T-helper 9 cell (primary cell): ENCODE measurements at places on chromosomes 3 and 15.

DNA sequence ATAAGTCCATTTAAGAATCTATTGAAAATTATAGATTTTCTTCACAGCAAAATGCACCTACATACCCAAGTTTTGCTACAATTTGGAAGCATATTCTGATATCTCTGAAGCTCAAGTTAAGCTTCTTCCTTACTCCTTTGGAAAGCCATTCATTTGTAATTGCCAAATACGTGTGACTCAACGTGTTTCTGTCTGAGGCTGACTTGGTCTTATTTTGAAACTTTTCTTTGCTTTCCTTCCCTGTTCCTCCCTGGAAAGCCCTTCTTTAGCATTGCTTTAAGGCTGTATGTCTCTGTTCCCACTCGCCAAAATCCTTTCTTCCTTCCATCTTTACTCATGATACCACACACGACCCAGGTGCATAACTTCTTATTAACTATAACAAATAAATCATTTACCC lies 232.0 kb downstream of the ZBBX start:
- no peak for DNase-seq

GRCh38 chr3:39387411-39387975 lies 4.3 kb downstream of the SLC25A38 start:
- no peak for DNase-seq

- no peak for DNase-seq
These were observed 38.2 kb downstream of the MB21D2 start for GRCh38 chr3:192879346-192880031.

DNA sequence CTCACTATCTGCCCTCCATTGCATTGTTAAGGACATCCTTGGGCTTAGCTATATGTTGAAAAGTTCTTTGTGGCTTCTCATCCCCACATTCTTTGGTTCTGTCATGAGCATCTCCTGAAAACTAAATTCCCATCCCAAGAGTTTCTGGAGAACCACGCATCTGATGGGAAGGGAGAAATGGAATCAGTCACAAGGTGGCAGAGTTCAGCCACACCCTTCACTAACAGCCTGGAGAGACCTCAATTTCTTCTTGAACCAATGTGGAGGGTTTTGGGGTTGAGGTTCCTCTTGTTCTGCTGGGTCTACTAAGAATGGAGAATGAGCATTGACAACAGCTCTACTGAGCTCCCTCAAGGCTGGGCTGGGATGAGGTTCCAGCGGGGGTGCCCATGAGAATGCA lies 15.6 kb upstream of the MAGEL2 start:
- DNase-seq: no peak

- no peak for DNase-seq
These were observed 217.3 kb downstream of the SUCLG2 start for GRCh38 chr3:67437090-67437489.

GRCh38 chr3:195009616-195010015 lies 261.3 kb downstream of the XXYLT1 start:
- DNase-seq: no peak

DNA sequence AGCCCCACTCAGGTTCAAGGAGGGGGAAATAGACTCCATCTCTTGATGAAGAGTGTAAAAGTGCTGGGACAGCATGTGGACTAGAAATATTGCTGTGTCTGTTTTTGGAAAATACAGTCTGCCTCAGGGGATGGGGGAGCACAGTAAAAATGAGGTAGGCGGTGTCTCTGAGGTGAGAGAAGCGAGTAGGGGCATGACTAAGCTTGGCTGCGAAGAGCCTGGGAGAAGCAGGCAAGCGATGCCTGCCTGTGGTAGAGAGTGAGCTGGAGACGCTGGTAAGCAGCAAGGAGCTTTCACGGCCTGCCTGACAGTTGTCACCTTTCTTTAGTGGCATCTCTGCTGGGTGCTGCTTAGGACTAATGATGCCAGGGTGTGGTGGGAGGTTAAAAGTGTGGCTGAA lies 49.0 kb upstream of the DCLK3 start:
- DNase-seq: no peak

GRCh38 chr3:94862703-94863102 lies 799.8 kb downstream of the NSUN3 start:
- no peak for DNase-seq

GRCh38 chr15:94580211-94580885 lies 349.0 kb downstream of the MCTP2 start:
- no peak for DNase-seq

DNA sequence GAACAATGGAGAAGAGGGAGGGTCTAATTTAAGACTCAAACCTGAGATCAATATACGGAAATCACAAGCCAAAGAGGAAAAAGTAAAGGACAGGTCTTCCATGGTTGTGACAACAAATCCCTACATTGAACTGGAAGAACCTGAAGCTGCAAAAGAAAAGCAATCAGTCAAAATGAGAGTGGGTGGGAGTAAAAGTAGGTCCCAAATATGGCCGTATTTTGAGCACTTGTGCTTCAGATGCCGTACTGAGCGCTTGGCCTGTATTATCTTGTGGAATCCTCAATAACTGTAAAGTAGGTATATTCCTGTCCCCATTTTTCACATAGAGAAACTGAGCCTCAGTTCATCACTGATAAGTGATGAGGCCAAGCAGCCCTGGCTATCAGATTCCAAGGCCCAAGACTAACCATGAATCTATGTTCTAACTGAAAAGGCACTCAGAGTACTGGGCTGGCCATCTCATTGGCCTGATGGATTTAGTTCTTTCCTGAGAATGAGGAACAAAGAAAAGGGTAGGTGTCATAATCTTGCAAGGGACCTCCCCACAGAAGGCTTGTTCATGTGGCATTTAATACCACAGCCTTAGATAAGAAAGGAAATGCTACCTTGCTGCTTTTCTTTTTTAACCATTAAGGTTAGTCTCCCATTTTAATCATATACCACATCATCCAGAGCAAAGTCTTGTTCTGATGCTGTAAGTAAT lies 52.5 kb downstream of the LRRN1 start:
- DNase-seq: no peak

- DNase-seq: no peak
These were observed 191.8 kb downstream of the CGGBP1 start for GRCh38 chr3:87867001-87867400.

- DNase-seq: no peak
These were observed 2.5 kb downstream of the ATG7 start for GRCh38 chr3:11274566-11275142.

DNA sequence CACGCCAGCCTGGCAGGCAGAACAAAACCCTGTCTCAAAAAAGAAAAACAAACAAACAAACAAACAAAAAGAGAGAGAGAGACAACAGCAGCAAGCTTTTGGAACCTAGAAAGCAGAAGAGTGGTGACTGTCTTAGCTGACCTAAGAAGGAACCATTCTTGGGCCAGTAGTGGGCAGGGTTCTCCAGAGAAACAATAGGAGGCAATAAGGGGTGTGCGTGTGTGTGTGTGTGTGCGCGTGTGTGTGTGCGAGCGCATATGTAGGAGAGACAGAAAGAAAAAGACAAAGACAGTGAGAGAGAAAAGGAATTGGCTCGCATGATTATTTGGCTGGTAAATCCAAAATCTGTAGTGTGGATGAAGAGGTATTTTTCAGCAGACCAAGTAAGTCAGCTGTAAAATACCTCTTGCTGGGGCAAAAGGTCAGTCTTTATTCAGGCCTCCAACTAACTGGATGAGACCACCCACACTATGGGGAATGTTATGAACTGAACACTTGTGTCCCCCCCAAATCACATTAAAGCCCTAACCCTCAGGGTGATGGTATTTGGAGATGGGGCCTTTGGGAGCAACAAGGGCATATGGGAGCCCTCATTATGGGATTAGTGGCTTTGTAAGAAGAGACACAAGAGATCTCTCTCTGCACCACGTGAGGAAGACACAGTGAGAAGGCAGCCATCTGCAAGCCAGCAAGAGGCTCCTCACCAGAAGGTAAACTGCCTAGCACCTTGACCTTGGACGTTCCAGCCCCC lies 15.1 kb upstream of the BLM start:
- no peak for DNase-seq

DNA sequence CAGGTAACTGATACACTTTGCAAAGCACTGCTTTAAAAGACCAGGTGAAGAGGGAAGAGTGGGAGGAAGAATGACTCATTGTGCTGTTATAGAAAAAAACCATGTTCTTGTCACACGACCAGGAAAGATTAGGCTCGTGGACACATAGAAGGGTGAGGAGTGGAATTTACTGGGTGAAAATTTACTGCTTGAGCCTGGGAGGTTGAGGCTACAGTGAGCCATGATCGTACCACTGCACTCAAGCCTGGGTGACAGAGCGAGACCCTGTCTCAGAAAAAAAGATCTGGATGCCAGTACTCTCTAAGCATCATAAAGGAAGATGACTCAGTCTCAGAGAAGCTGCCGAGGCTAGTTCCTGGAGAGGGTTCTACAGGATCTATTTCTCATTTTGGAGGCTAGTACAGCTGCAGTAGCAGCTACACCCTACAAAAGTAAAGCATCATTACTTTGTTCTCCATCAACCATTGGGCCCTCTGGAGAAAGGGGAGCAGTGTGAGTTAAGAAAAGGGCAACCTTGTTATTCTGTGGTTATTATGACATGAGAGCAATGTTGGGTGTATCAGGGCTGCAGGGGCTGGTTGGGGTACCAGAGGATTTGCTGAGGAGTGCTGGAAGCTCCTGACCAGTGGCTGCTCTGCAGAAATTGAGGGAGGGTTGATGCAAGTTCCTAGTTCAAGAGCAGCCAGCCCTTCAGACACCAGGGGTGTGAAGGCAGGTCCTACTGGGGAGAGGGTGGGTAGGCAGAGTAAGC lies 75.4 kb downstream of the CMTM8 start:
- no peak for DNase-seq

DNA sequence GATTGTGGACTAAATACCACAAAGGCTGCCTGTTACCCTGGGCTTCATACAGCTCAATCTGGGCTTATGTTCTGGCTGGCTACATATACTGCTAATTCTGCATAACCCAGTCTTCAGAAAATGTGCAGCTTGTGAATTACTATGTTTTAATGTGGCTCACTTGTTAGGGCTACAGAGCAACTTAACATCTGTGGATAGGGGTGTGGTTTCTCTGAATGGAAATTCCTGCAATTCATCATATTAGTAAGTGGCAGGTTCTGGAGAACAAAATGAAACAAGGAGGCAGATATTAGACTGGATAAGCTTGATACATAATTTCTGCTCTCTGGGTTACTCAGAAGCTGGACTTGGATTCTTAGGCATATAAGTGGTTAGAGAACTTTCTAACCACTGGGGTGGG lies 6.7 kb downstream of the TMEM202 start:
- DNase-seq: no peak
